Ecto neural progenitor cell (in vitro differentiated cells): ENCODE measurements at places on chromosomes 12 and 14.

- peak; percentile 32 for DNase-seq
These were observed 85.0 kb downstream of the PIWIL1 start for GRCh38 chr12:130422676-130423075.

- peak; percentile 85 for DNase-seq
These were observed 764 bp downstream of the DYNLL1 start for GRCh38 chr12:120496413-120497340.

- peak; percentile 74 for DNase-seq
These were observed 14.5 kb downstream of the OAS2 start for GRCh38 chr12:112992541-112993398.

GRCh38 chr12:104358353-104359003 lies 54.9 kb downstream of the EID3 start:
- no peak for DNase-seq

GRCh38 chr14:68563251-68564131 lies 229.4 kb downstream of the ZFP36L1 start:
- DNase-seq = no peak
